ENCODE measurements at places on chromosomes 7 and 10.

GRCh38 chr7:52270301-52270700 lies 765.1 kb upstream of the POM121L12 start:
- DNase-seq: no peak

- DNase-seq: no peak
Observed at GRCh38 chr10:125085258-125086054, 74.9 kb downstream of the CTBP2 start.

DNA sequence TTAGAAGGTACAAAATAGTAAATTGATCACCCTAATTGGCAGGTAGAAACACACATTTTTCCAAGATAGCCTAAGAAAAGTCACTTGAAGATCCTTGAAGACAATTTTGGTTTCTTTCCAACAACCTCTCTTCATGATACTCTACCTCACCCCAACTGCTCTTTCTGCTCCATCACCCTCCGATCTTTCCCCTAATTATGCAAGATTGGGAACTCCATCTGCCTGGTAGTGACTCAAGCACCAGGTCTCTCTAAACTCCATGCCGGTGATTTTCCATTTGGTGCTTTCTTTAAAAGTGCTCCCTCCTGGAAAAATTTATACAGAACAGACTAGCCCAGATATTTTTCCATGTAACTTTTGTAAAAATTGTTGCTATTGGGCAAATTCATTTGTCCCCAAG lies 1.1 kb upstream of the AKR1B1 start:
- no peak for DNase-seq

DNA sequence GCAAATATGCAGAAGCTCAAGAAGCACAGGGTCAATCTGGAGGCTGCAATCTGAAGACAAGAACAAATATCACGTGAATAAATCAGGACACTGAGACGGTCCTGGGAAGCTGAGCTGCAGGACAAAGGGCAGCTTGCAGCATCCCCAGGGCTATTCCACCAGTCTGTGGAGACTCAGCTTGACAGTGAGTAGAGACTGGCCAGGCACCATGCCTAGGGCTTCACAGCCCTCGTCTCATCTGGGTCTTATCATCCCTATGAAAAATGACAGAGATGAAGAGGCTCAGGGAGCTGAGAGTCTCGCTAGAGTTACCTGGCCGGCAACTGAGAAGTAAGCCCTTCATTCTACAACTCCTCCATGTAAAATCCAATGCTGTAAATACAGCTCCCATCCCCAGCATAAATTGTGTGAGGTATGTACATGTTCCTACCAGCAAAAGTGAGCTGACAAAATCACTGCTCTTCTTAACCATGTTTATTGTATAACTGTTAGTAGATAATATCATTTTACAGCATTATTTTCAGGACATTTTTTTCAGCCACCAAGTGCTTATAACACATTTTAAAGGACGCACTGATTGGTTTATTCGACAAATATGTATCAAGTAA lies 186.6 kb upstream of the IGFBP3 start:
- DNase-seq: no peak

GRCh38 chr7:157032644-157033482 lies 22.4 kb upstream of the MNX1 start:
- no peak for DNase-seq

GRCh38 chr10:5424751-5425150 lies 12.4 kb downstream of the NET1 start:
- DNase-seq: no peak

GRCh38 chr7:84364708-84365107 lies 170.1 kb upstream of the SEMA3A start:
- DNase-seq: no peak

GRCh38 chr10:74227697-74228424 lies 76.8 kb downstream of the ADK start:
- DNase-seq: no peak

GRCh38 chr10:119133949-119134348 lies 30.0 kb downstream of the DENND10 start:
- DNase-seq: peak; percentile 32

GRCh38 chr10:1117651-1118050 lies 61.5 kb downstream of the WDR37 start:
- no peak for DNase-seq

GRCh38 chr10:69498711-69499471 lies 47.6 kb downstream of the TSPAN15 start:
- no peak for DNase-seq

DNA sequence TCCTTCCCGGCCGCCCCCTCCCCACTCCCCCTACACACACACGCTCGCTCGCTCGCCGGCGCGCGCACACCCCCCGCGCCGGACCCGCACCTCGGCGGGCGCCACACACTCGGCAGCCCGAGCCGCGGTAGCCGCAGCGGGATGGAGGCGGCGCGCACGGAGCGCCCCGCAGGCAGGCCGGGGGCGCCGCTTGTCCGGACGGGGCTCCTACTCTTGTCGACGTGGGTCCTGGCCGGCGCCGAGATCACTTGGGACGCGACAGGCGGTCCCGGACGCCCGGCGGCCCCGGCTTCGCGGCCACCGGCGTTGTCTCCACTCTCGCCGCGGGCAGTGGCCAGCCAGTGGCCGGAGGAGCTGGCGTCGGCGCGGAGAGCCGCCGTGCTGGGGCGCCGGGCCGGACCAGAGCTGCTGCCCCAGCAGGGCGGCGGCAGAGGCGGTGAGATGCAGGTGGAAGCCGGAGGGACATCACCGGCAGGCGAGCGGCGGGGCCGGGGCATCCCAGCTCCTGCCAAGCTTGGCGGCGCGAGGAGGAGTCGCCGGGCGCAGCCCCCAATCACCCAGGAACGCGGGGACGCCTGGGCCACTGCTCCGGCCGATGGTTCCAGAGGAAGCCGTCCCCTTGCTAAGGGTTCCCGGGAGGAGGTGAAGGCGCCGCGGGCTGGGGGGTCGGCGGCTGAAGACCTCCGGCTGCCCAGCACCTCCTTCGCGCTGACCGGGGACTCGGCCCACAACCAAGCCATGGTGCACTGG lies at the start of gene SORCS3:
Gene SORCS3 (plus strand): TSS at position 104 of the 750 bp plus-strand sequence.
- no peak for DNase-seq

GRCh38 chr10:10824591-10825148 lies 193.0 kb upstream of the CELF2 start:
- no peak for DNase-seq

DNA sequence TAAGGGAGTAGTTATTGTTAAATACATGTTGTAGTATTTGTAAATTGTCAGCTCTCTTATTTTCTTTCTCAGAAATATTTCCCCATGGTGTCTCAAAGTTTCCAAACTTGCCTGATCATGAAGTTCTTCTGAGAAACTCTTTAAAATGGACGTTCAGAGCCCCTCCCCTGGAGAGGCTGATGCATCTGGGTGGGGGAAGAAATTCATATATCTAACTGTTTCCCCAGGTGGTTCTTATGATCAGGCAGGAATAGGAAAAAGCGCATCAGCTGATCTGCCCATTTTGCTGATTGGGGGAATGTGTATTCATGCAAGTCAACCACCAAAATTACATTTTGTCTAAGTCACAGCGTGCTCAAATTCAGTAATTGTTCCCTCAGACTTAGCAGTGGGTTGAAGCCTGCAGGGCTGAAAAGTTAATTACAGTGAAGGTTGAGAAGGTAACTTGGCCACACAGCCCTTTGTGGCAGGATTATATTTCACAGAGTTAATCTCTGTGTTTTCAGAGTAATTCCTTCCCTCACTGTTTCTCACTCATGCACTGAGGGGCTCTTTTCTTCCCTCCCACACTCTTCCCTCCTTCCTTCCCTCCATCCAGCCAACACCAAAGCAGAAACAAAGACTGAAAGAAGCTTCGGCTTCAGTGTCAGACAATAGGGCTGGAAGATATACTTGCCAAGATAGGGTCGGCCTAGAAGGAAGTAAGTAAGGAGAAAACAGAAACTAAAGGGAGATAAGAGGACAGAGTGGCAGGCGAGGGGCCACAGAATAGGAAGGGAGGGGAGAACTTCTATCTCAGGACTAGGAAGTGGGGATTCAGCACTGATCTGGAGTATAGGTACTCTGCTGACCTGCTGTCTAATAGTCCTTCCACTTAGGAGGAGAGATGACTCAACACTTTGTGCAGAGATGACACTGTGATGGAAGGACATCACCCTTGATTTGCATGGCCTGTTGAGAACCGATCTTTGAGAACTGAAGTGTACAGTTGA lies 50.5 kb upstream of the STARD3NL start:
- no peak for DNase-seq

- DNase-seq: no peak
Observed at GRCh38 chr7:79291498-79291865, 162.0 kb downstream of the MAGI2 start.

- DNase-seq: no peak
Observed at GRCh38 chr7:153401795-153402720, 642.5 kb downstream of the ACTR3B start.

DNA sequence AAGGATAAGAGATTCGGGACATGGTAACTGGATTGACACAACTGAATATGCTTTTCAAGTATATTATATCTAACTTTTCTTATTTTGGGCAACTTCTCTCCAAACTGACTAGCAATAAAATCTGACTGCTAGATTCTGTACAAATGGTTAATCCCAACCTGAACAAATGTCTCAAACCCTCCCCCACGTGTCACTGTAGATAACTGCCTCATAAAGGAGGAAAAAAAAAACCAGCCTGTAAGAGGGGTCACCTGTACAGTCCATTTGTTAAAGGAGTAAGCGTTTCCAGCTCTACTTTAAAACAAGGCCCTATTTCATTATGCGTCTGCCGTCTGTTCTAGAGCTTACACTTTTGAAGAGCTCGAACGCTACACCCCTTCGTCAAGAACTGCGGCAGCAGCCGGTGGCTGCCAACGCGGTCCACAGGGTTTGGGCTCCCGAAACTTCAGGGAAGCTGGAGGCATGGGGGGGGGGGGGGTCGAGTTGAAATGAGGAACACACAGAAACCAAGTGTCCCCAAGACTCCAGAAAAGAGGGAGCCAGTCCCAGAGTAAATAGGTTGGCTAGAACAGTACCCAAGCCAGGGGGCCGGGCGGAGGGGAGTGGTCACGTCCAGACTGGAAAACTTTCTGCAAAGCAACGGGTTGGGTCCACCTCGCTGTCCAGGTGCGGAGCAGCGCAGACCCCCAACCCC lies 492 bp downstream of the COG5 start:
- no peak for DNase-seq

DNA sequence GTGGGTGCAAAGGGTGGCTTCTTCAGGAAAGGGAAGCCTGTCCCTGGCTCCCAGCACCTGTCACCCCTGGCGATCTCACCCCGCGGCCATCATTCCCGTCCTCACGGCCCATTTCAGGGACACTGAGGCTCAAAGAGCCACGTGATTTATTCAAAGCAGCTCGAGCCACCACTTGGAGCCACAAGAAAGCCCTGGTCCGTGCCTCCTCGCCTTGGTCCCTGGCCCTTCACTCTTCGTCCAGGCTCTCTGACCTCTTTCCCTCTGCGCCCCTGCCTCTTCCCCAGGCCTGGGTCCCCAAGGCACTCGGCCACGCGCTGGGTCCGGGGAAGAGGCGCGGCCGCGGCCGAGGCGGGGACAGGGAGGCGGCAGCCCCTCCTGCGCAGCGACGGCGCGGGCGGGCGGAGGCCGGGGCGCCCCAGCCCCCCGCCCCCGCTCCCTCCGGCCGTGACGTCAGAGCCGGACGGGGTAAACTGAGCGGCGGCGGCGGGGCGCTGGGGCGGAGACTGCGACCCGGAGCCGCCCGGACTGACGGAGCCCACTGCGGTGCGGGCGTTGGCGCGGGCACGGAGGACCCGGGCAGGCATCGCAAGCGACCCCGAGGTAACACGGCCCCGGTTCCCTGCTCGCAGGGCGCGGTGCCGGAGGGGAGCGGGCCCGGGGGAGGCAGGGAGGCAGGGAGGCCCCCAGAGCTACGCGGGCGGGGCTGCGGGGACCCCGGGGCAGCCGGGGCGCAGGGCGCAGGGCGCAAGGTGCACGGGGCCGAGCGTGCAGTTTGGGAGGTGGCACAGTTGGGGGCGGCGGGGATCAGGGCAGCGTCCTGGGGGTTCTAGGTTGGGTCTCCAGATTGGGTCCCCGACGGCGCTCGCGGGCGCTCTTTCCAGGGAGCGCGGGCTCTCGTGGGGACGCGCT lies at the start of gene SLC18A2:
Gene SLC18A2 (plus strand): TSS at position 494 of the 909 bp plus-strand sequence. CDS start 580 bp downstream, outside the sequence.
- no peak for DNase-seq

- DNase-seq: no peak
Observed at GRCh38 chr7:132177708-132178401, 398.4 kb downstream of the PLXNA4 start.

GRCh38 chr10:30062582-30062981 lies 3.2 kb upstream of the JCAD start:
- DNase-seq: no peak

- no peak for DNase-seq
Observed at GRCh38 chr10:93482145-93482834, at the start of gene MYOF. Gene MYOF, minus strand, starts transcription at chr10:93482334. Its CDS starts 140 bp downstream, at chr10:93482194.

DNA sequence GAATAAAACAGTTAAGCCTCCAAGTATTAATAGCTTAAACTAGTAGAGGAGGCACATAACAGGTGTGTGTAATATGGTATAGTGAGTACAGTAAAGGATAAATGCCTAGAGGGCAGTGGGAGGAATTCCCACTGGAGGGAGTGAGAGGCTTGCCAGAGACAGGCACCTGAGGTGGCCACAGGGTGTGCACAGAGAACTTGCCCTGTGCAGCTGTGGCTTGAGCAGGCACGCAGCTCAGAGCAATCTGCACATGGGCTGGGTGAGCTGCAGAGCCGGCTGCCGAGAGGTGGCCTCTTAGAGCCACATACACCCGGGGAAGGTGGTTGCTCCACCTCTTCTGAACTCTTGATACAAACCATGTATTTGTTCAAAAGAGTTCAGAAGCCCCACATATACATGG lies 237.1 kb downstream of the COBL start:
- no peak for DNase-seq

DNA sequence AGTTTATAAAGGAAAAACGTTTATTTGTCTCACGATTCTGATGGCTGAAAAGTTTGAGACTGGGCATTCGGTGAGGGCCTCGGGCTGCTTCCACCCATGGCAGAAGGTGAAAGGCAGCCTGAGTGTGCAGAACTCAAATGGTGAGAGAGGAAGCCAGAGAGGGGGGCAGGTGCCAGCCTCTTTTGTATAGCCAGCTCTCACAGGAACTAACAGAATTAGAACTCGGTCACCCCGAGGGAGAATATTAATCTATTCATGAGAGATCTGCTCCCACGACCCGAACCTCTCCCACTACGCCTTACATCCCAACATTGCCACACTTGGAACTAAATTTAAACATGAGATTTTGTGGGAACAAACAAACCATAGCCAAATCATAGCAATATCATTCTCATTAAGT lies 112.6 kb downstream of the ZPBP start:
- no peak for DNase-seq

DNA sequence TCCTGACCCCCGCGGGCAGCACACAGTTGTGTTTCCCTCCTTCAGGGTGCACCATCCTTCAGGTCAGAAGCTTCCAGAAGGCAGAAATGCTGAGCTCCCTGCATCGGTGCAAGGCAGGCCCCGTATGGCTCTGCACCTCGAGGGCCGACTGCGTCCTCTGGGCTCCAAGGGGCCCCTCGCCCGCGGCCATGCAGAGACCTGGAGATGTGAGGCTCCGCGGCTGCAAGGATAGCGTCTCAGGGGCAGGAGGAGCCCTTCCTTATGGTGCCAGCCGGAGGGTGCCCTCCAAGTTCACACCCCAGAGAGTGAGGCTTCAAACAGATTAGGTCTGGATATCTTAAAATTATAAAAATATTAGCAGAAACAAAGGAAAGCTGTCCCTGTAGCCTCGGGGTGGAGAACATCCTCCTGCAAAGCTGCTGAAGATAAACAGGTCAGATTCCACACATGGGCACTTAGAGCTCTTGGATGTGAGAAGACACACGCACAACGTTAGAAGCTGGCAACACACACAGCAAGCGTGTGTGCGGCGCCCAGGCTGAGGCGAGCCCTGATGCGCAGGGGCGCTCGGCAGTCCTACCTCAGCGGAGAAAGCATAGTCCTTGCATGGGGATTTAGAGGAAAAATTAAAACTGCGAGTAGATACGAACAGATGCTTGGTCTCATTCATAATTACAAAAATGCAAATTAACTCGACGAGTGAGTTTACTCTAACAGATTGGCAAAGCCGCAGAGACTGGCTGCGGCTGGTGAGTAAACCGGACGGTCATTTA lies 20.4 kb downstream of the KNDC1 start:
- DNase-seq: no peak
